ENCODE measurements at places on chromosomes 5 and 9. TPM values are rescaled to one million over a fixed set of nuclear protein-coding genes. Genes with fewer than 3 reads are reported as not detected.

- H3K36me3 ChIP-seq: no peaks in the 10 kb centered on the region
- no peaks in the 10 kb centered on the region for H3K27me3 ChIP-seq
- peaks cover 44% of the 10 kb centered on the region for H3K4me1 ChIP-seq
- no peak overlapping the region for H3K4me3 ChIP-seq
Measured at GRCh38 chr9:109914280-109915027, 134.5 kb downstream of the PALM2AKAP2 start.

DNA sequence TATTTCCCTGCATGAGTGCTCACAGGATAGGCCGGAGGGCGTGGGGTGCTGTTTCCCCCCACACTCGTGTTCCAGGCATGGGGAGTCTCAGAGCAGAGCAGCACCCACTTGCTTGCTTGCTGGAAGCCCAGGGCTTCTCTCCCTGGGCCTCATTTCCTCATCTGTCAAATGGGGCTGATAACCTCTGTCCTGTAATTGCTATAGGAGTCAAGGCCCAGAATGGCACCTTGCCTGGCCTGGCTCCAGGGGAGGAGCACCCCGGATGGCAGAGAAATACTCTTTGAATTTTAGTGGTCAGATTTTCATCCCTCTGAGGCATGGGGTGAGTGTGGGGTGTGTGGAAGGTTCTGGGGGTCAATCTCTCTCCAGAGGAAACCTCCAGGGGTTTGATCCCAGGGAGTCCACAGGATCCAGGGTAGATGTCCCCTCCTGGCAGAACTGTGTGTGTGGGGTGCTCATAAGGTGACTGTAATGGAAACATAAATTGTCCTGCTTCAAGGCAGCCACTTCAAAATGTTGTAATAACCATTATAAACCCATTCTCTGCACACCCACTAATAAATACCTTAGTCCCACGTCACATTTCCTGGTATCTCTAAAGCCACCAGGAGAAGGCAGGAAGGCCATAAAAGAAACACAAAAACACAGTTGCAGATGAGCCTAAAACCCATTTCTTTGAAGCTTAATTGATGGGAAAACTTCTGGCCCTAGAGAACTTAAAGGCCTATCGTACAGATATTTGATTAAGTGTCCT lies 272.2 kb downstream of the FSTL4 start:
- H3K36me3 ChIP-seq: no peaks in the 10 kb centered on the region
- H3K4me1 ChIP-seq: no peaks in the 10 kb centered on the region
- H3K27ac ChIP-seq: no peak overlapping the region
- H3K4me3 ChIP-seq: no peak overlapping the region

DNA sequence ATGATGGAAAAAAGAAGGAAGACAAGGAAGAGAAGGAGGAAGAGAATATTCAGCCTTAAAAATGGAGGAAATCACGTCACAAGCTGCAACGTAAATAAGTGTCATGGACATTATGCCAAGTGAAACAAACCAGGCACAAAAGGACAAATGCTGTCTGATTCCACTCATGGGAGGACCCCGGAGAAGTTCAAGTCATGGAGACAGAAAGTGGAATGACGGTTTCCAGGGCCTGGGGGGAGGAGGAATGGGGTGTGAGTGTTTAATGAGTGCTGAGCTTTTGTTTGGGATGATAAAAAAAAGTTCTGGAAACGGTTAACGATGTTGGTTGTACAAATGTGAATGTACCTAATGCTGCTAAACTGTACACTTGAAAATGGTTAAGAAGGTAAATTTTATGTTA lies 439.5 kb downstream of the GADD45G start:
- no peaks in the 10 kb centered on the region for H3K36me3 ChIP-seq
- H3K4me3 ChIP-seq: no peak overlapping the region
- DNase-seq: peak; percentile 14
- peak overlapping the region; percentile 59 for H3K27ac ChIP-seq
- H3K27me3 ChIP-seq: no peaks in the 10 kb centered on the region

GRCh38 chr9:98215821-98216220 lies 23.4 kb upstream of the CORO2A start:
- H3K4me1 ChIP-seq: peaks cover 14% of the 10 kb centered on the region
- H3K27me3 ChIP-seq: no peaks in the 10 kb centered on the region
- H3K36me3 ChIP-seq: peaks cover 13% of the 10 kb centered on the region
- no peak overlapping the region for H3K4me3 ChIP-seq
- DNase-seq: no peak

DNA sequence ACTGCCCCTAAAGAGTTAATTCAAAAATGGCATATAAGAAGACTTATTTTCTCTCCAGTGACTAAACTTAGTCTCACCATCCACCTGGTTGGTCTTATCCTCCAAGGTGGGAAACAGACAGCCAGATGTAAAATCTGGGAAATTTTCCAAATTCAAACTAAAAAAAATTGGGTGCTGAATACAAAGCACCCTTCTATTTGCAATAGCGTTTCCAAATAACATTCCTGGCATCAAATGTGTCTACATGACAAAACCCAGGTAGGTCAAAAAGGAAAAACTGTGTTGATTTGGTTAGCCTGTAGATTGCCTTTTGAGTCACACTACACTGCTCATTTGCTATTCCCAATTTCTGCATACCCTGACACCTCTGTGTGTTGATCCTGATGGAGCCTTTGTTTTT lies 252.2 kb downstream of the NR2F1-AS1 start:
- H3K27me3 ChIP-seq: no peaks in the 10 kb centered on the region
- H3K4me1 ChIP-seq: no peaks in the 10 kb centered on the region
- DNase-seq: no peak

DNA sequence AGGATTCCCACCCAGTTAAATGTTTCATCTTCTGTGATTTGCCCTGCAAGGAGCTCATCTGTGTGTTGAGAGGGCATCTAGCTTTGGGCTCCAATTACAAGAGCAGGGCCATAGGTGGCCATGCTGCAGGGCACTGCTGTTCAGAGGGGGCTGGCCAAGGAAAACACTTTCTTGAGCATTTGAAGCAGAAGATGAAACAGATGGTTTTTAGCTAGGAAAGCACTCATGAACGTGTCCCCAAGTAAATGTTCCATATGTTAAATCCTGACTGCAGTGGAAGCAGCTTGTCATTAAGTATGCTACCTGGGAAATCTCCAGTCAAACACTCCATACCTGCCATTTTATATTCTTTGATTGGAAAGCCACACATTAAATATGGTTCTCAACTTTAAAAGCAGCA lies 176.6 kb downstream of the FBXL7 start:
- no peak for DNase-seq
- no peak overlapping the region for H3K4me3 ChIP-seq
- H3K27ac ChIP-seq: no peak overlapping the region
- 0 out of 2 replicates have a peak, but pooled peaks cover 4% of the 10 kb centered on the region for H3K4me1 ChIP-seq
- H3K27me3 ChIP-seq: no peaks in the 10 kb centered on the region
- H3K36me3 ChIP-seq: no peaks in the 10 kb centered on the region

Gene PKD2L2
- not detected for total RNA-seq

Gene PCDHGB7
- total RNA-seq: 2.6 TPM

Gene BAAT
- not detected for total RNA-seq

Gene P4HA2
- total RNA-seq: 261 TPM
